Lung (tissue), 17 donors: ENCODE measurements at places on chromosomes 7 and 10.

DNA sequence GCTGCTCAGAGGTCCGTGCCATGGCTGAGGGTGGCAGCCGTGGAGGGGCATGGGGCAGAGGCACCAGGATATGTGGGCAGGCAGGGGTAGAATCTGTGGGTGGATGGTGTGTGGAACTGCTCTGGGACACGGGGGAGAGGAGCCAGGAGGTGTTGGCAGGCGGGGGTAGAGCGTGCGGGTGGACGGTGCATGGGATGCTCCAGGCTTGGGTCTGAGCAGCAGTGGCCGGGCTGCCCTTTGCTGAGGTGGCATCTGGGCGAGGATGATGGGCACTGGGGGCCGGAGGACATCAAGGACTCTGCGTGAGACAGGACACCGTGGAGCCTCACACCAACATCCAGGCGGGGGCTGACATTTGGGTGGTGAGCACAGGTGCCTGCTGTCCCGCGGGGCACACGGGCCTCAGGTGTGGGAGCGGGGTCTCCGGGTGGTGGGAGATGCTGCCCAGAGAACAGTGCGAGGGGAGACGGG is 46.2 kb downstream of the JAKMIP3 start:
- no peak for DNase-seq

DNA sequence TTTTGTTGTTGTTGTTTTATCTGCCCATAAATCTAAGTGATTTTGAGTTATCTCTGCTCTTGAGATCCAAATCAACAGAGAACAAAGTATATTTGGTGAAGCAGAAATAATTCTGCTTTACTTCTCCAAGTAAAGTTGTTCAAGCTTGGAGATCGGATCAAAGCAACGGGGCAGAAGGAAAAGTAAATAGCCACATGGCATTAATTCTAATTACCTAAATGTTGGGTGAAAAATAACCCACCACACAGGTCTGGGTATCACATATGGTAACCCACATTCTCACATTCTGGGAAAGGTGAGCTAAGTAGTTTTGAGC is 3.1 kb downstream of the NRP1 start:
- no peak for DNase-seq

DNA sequence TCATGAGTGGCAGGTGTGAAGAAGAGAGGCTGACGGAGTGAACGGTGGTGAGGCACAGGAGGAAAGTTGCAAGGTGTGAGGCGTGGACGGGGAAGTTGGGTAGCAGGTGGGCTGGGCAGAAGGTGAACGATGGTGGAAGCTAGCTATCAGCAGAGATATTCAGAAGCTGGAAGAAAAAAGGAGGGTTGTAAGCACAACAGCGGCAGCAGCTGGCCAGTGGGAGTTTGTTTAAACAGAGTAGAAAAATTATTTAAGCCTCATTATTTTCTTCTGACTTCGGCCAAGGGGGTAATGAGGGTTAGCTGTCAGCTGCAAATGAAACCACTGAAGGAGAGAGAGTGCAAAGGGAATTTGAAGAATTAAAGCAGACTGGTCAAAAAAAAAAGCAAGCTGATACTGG is 62.1 kb upstream of the PRKAR2B start:
- peak; percentile 30 for DNase-seq

GRCh38 chr10:97937054-97937453 is 87.4 kb downstream of the GOLGA7B start:
- DNase-seq, result no peak

DNA sequence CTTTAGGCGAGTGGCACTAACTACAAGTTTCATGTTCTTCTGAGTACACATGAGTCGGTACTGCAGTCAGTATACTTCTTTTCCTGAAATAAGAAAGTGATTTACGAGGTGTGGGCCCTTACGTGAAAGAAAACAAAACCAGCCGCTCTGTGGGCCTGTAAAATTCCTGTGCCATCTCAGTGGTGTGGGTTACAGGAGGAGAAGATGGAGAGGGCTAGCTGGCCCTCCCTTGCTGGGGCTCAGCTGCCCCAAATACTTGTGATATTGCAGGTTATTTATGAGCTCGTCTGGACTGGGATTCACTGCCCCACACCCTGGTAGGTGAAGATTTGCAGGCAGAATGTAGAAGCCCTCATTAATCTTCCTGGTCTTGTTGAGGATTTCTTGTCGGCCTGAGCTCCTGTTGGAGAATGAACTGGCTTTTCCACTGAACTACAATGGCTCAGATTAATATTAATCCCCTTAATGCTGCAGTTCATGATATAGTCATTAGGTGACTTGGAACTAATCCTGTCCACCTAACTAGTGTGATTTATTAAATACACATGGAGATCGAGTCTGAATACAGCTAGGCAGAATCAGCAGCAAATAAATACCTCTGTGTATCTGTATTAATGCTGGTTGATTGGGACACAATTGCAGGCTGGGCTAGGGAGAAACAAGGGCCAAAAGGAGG is 68.0 kb downstream of the GBF1 start:
- no peak for DNase-seq

GRCh38 chr10:16562891-16563290 is 41.2 kb upstream of the C1QL3 start:
- no peak for DNase-seq

DNA sequence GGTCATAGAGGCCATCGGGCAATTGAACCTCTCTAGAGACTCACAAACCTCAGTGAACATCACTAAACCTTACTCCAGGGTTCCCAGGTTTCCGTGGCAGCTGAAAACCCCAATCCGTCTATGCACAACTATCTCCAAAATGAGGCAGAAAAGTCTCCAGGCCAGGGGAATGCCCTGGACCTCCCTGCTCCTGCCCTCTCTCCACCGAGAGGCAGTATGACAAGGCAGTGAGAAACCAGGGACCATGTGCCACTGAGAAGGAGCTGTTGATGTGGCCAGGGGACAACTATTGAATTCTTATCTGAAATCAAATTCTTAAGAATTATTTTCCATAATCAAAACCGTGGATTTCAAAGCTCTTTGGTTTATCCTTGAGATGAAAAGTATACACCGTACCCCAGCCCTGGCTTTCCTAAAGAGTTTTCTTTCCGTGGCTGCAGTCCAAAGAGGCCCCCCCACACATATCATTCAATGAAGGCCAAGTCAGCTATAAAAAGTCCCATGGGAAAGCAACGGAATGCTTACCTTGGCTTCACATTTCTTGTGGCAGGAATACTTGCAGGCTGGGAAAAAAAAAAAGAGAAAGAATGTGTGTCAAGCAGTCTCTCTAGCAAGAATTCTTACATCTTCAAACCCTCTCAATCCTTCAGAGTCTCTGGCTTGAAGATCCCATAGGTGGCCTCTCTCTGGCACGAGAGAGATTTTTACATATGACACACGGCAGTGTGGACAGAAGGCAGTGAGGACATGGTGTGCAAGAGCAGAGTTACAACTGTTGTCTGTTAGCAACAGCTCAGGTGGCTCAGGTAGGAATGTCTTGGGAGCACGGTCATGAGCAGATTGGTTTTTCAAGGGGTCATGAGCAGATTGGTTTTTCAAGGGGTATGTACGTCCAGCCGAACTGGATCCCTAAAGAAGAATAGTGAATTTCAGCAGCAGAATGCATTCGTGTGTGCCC is 75.2 kb downstream of the TNS3 start:
- DNase-seq, result no peak

DNA sequence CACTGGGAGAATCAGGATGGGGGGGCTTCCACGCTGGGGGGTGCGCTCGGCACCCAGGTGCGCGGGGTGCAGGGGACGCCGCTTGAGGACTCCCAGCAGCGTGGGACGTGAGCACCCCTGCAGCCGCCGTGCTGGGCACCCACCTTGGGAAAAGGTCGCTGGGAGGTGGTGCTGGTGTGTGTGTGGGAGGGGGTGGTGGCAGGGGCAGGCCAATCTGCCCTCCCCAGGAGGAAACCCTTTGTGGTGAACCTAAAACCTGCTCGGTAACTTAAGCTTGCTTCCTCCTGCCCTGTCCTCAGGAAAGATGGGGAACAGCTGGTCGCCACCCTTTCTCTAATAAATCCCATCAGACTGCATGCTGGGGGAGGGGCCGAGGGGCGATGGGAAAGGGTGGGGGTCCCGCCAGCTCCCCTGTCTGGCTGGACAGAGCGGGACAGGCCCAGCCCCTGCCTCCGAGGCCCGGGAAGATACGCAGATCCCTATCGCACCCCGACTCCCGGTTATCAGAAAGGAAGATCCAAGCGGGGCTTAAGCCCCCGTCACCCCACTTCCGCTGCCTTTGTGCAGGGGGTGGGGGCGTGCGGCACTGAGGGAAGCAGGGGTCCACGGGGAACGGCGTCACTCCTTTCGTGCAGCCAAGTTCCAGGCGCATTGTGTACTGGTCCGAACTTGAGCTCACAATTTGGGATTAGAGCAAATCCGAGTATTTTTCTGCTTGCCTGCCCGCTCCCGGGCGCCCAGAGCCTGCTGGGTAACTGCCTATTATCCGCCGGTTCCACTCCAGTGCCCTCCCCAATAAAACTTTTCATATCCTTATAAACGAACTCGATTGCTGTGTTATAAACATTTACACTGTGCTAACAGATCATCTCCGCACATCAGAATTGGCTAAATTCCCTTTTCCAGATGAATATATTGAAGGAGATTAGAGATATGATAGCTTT is 64.6 kb downstream of the UNCX start:
- DNase-seq, result no peak

DNA sequence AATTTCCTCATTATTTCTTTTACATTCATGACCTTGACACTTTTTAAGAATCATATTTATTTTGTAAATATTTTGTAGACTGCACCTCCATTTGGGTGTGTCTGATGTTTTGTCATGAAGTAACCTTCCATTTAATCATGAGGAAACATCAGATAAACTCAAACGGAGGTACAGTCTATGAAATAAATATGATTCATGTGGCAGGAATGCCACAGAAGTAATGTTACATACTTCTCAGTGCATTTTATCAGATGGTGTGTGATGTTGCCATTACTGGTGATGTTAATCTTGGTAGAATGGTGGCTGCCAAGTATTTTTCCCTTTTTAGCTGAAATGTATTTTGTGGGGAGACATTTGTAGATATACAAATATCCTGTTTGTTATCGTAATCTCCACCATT is 64.9 kb downstream of the ZNF37A start:
- DNase-seq, result no peak

- peak; percentile 20 for DNase-seq
Observed at GRCh38 chr10:104925232-104925851, 284.3 kb downstream of the SORCS3 start.

DNA sequence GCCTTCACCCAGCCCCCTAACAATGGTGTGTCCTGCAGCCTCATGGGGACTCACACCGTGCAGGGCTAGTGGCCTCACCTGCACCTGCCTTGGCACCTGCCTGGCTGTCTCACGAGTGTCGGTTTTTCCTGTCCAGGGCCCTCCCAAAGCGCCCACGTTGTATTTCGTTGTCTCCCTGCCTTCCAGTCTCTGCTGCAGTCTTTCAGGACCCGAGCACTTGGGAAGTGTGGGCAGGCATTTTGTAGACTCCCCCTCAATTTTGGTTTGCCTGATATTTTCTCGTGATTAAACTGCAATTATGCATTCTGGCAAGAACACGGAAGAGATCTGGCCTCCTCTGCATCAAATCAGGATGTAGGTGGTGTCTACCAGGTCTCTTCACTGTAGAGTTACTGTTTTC is 17.9 kb downstream of the BNIP3 start:
- no peak for DNase-seq

DNA sequence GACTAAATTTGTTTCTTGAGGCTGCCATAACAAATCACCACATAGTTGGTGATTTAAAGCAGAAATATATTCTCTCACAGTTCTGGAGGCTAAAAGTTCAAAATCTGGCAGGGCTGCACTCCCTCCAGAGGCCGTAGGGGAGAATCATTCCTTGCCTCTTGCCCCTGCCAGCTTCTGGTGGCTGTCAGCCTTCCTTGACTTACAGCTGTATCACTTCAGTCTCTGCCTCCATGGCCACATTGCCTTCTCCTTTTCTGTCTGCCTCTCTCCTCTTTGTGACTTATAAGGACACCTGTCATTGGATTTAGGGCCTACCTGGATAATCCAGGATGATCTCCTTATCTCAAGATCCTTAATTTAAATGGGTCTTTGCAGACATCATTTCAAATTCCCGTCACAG is 5.8 kb upstream of the LRRC4 start:
- no peak for DNase-seq

DNA sequence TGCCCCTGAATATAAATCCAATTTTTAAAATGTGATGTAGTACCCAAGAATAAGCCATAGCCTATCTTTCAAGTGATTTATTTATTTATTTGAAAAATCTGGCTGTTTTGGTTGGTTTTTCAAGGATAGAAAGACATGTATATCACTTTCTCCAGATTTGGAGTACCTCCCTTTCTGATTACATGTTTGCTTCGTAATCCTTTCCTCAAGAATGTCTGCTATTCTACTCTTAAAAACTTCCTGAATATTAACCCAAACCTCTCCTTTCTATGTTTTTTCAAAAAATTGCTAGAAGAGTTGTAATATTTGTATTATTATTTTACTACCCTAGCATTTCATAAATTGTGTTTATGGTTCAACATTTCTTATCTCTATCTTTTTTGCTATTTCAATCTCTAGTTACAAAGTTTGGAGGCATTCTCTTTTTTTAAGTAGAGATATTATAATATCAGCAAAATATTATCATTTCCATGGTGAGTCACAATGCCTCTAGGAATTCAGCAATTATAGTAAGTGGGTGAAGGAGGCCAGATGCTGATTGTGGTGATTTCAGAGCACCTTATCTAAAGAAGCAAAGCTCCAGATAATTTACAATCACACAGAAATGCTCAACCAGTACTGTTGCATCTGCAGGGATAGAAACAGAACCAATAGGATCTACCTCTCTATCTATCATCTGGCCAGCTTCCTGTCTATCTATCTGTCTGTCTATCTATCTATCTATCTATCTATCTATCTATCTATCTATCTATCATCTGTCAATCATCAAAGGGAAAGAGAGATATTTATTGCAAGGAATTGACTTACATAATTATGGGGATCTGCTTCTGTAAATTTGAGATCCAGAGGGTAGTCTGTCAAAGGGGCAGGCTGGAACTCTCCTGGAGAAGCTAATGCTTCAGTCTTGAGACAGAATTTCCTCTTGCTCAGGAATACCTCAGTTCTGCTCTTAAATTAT is 412.5 kb upstream of the SEMA3C start:
- DNase-seq, result no peak

DNA sequence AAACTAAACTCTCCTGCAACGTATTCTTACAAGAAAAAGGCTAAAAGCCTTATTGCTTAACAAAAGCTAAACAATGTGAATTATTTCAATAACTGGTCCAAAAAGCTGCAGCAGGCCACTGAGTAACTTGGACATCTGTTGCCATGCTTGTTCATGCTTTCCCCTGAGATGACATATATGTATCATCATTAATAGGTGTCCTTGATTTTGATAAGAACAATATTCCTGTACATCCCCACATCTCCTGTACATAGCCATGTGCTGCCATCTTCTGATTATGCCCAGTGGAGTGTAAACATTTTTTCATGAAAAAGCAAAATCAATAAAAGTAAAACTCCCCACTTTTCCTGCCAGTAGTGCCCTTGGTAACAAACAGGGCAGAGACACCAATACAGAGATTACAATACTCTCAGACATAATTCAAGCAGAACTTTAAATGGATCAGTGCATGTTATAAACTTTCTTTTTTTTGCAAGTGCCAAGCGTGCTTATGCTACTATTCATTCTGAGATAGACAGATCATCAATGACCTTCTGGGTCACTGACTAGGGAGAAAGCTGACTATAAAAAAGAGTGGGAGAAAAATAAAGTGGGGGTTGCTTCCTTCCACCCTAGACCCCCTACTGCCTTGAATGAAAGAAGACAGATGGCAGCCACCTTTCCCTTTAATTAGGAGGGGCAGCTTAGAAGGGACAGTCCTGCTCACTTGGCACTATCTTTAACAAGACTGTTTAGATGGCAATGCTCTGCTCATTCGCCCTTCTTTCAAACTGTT is 205.5 kb upstream of the KLF14 start:
- no peak for DNase-seq

GRCh38 chr7:130297628-130298543 is 4.9 kb downstream of the CPA4 start:
- DNase-seq, result no peak
